Stimulated activated memory B cell treated with anti-CD40 and anti-IgM and Interleukin-4, amounts not matched to agents 10 μg/mL and 1 μg/mL and 100 μg/mL, for 72 hours (primary cell): ENCODE measurements at places on chromosomes 3 and 15.

DNA sequence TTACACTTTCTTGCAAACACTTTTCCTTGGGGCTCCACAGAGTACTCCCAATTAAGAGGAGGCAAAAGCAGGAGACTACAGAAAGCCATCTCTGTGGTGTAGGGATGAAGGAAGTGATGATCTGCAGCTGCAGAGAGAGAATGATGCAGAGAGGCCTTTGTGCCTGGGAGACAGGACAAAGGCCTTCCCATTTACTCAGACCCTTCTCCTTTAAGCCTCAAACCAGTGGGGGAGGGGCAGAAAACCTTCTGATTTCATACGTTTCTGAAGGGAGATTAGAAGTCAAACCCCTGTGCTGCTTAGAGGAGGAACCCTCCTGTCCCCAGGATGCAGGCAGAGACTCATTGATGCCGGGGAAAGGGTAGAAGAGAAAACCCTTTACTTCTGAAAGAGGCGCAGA is 130.8 kb downstream of the NEO1 start:
- no peak for ATAC-seq

GRCh38 chr3:62632510-62633294 is 242.5 kb downstream of the CADPS start:
- ATAC-seq = peak; percentile 28

DNA sequence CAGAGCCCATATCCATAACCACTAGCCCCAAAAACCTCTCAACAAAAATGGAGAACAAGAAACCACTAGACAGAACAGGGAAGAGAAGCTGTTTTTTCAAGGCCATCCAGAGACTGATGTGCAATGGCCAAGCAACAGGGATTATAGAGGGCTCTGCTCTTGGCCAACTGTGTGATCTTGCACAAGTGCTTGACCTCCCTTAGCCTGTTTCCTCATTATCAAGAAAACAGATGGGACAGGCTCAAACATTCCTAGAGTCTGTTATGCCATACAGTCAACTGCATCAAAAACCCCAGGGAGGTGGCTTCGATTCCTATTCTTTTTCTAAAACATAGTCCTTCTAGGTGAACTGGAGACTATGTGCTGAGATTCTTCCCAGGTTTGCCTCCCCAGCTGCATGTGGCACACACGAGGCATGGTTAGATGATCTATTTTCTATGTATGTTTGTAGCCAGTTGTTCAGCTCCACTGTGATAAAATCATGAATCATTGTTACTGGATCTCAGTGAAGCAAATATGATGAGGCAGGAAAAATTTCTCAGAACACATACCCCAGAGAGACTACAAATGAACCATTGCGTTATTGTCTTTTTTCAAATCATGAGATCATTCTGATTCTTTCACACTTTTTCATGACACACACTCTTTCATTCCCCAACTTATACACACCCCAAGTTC is 132.9 kb upstream of the TGFBR2 start:
- no peak for ATAC-seq

- peak; percentile 57 for ATAC-seq
Measured at GRCh38 chr15:99343881-99344551, 92.7 kb downstream of the LRRC28 start.

DNA sequence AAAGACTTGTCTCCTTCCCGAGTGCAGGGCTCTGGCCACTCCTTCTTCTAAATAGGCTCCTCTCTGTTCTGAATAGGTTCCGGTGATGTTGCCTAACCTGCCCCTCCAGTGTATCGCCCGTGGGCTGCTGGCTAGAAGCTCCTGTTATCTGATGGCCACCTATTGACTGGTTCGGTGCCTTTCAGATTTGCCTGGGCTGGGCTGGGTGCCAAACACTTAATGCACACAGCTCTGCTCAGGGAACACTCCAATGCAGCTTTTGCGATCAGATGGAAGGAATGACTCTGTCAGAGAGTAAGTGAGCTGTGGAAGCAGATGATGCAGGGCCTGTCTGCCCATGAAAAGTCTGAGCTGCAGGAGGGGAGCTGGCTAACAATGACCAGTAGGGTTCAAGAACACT is 112.9 kb downstream of the CORO2B start:
- ATAC-seq = no peak

DNA sequence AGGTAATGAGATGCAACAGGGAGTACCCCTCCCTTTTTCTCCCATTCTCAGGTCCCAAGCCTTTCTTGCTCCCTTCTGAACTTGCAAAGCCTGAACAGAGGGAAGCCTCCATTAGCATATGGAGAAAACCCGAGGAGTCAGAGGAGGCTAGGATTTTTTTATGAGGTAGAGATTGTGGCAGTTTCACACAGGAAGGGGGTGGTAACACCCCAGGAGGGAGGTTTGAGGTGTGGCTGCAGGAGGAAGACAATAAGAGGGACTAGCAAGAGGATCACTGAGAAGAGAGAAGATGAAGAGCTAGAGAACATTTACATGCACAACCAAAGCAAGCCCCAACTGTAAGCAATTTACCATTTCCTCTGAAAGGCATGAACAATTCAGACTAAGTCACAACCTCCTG is 322.7 kb downstream of the SV2B start:
- ATAC-seq = no peak

DNA sequence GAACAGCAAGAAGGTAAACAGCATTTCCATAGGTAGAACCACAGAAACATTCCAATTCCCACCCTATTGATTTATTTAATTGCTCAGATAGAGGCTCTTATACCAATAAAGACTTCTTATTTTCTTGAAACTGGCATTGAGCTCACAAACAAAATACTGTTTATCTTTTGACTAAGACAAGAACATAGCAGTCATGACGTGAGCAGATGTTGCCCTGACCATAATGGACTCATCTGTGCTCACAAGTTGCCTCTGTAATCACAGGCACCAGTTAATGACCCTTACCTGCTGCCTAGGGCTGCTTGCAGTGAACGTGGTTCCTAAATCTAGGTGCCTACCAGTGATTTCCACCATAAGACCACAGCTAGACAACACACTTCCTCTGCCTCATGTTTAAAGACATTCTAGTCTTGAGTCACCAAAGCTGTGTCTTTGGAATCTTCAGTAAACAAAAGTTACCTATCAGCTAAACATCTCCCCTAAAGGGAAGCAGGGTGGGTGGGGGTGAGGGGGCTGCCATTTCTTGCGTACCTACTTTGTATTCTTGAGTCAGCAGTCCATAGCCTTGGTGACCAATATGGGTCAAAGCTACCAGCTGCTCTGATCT is 2.1 kb downstream of the FYCO1 start:
- ATAC-seq = peak; percentile 24

GRCh38 chr3:18717598-18717997 is 292.5 kb upstream of the SATB1 start:
- ATAC-seq = peak; percentile 59

- ATAC-seq = no peak
Measured at GRCh38 chr15:75107516-75107907, 84.1 kb downstream of the PPCDC start.

GRCh38 chr3:52297242-52298148 is 9.9 kb downstream of the GLYCTK start:
- no peak for ATAC-seq

DNA sequence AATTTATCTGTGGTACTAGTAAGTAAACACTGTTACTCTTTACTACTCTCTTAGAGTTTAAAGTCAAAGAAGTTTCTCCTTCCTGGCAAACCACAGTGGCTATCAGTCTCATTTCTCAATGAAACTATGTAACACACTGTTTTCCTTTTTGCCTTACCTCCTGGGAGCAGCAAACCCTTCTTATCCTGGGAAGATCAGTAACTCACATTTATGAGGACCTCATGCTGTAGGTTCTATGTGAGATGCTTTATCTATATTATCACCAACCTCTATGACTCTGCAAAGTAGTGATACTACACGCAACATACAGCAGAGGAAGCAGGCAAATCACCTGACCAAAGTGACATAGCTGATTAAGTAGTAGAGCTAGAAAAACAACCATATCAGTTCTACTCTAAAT is 35.3 kb downstream of the PBRM1 start:
- ATAC-seq = no peak

GRCh38 chr15:61736790-61737189 is 323.5 kb downstream of the VPS13C start:
- peak; percentile 39 for ATAC-seq

GRCh38 chr3:136819731-136820679 is 1.1 kb downstream of the SLC35G2 start:
- peak; percentile 40 for ATAC-seq

DNA sequence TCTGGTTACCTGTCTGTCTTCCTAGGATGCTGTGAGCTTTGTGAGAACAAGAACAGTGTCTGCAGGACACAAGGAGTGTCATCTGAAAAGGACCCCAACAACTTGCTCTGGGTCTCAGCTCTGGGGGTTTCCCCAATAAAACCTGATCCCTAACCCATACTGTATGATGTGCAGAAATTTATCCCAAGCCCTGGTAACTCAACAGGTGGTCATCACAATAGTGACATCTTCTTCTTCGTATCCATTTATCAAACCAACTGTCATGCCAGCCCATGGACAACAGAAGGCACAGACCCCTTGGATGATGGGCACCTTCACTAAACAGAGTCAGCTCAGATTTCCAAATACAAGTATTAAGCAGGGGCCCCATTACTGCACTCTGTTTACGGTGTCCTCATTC is 127.5 kb downstream of the UACA start:
- ATAC-seq = no peak

DNA sequence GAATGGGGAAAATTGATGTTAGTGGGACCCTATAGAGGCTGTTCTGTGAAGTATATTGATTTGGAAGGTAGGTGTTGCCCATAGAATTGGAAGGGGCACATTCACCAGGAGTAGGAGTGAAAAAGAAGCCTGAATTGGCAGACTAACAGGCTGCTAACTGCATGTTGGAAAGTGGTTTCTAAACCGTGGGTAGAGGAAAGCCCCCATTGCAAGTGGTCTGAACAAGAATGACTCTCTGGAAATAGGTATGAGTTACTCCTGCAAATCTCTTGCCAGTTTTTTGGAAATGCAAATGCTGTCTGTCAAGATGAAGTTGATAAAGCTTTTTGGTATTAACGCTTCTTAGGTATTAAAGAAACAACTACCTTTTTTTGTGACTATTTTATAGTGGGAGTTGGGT is 3.5 kb downstream of the UBE2E1 start:
- no peak for ATAC-seq

GRCh38 chr15:55494931-55495330 is 13.1 kb downstream of the DNAAF4 start:
- peak; percentile 70 for ATAC-seq

DNA sequence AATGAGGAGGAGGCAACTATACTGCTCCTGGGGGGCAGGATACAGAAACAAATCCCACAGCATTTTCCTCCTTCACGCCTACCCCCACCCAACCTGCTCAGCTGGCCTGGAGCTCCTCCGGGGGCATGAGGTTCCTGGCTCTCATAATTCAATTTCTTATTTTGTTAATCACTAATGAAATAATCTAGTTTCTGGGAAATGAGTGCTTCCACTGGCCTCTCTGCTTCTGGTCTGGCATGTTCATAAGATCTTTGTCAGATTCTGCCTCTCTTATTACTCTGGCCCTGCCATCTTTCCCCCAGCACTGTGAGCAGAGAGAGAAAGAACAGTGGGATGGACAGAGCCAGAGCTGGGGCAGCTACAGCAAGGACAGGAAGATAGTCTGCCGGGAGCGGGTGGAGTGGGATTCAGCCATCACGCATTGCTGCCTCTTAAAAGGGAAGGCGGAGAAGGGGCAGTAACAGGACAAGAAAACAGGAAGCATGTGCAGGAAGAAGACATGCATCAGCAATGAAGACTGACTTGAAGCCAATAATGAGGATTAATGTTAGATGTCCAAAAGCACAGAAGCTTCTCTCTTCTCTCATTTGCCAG is 13.6 kb downstream of the RPAP1 start:
- no peak for ATAC-seq

GRCh38 chr3:40725031-40725430 is 200.3 kb downstream of the ZNF621 start:
- no peak for ATAC-seq

GRCh38 chr3:8524656-8525399 is 23.2 kb downstream of the LMCD1 start:
- no peak for ATAC-seq

- ATAC-seq = no peak
Measured at GRCh38 chr15:40498418-40498817, 27.6 kb downstream of the CHST14 start.

- no peak for ATAC-seq
Measured at GRCh38 chr3:25558121-25558520, 106.6 kb downstream of the TOP2B start.

DNA sequence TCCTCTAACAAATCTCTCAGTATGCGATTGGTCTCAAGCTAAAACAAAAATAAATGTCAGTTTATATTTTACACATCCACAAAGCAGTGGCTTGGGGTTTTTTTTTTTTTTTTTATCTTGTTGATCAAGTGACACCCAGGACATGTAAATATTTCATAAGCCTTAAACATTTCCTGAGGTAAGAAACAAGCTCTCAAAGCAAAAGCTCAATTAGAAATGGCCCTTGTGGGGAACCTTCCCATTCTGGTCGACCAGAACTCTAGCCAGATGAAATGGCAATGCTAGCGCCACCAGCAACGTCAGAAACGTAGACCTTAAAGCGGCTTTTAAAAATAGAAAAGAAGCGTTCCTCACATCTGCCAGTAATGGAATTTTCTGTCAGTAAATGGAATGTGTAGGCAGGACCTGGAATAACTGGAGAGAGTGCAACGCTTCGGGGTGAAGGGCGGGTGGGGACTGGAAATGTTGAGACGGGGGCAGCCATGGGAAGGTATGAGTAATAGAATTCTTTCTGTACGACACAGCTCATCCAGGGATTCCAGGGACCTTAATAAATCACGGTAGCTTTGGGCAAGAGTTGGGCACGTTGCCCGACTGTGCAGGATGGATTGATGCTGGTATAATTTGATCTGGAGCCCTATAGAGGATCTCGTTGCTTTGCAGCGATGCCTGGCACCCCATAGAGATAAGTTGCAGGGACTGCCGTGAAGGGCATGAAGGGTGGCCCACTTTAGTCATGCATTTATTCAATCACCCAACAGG is 44.4 kb downstream of the BTD start:
- ATAC-seq = no peak

- no peak for ATAC-seq
Measured at GRCh38 chr3:124256599-124256998, 264.7 kb upstream of the ROPN1 start.

DNA sequence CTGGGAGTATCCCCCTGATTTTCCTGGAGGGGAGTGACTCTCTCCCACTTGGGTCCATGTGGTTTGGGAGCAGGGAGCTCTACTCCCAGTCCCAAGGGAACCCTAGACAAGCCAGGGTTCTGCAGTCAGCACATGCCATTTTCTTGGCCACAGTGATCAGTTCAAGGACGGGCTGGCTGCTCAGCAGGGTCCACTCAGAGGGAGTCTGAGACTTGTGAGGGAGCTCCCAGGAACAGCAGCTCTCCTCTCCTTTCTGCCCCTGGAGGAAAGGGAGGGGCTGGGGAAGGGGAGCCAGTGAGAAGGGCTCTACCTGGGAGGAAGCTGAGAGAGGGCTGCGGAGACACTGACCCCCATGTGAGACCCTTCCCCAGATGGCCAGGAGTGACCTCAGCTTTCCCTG is 29.1 kb upstream of the LMCD1 start:
- no peak for ATAC-seq
